Right atrium auricular region (tissue), 2 donors: ENCODE measurements at places on chromosomes 13 and 19. TPM values are rescaled to one million over a fixed set of nuclear protein-coding genes. Genes with fewer than 3 reads are reported as not detected.

The EFNB2 gene
- 15.5 TPM for total RNA-seq

The ZNF714 gene
- total RNA-seq, result 1.4 TPM

The F7 gene
- total RNA-seq, result not detected

The ZNF43 gene
- 5.9 TPM for total RNA-seq

The ZNF846 gene
- total RNA-seq, result 8.0 TPM

The HTR2A gene
- total RNA-seq, result 0.78 TPM

The OR10H4 gene
- total RNA-seq, result not detected

The YJEFN3 gene
- 0.85 TPM for total RNA-seq

The DUS3L gene
- total RNA-seq, result 12.1 TPM

The RAP2A gene
- total RNA-seq, result 13.3 TPM

The RGL3 gene
- 8.4 TPM for total RNA-seq

The C19orf67 gene
- not detected for total RNA-seq

The KLK15 gene
- total RNA-seq, result not detected

The KEAP1 gene
- total RNA-seq, result 52.1 TPM

The ZNF536 gene
- total RNA-seq, result 1.9 TPM

The MCF2L gene
- total RNA-seq, result 17.1 TPM

The MAP3K10 gene
- total RNA-seq, result 12.3 TPM

The SAFB2 gene
- total RNA-seq, result 26.6 TPM

The CRB3 gene
- total RNA-seq, result 0.33 TPM

The GJA3 gene
- total RNA-seq, result 3.2 TPM

The RUBCNL gene
- 1.5 TPM for total RNA-seq

The PLPPR3 gene
- not detected for total RNA-seq

The PPFIA3 gene
- total RNA-seq, result 6.8 TPM

The AMER2 gene
- total RNA-seq, result not detected

The TSHZ3 gene
- 3.9 TPM for total RNA-seq

The ZNF497 gene
- total RNA-seq, result 0.39 TPM

The ZNF837 gene
- total RNA-seq, result 0.70 TPM

The NXNL1 gene
- not detected for total RNA-seq

The VWA8 gene
- total RNA-seq, result 32.8 TPM

The VSIG10L gene
- 1.1 TPM for total RNA-seq

The AP1M1 gene
- total RNA-seq, result 54.8 TPM

The CATSPERD gene
- not detected for total RNA-seq

The MATK gene
- total RNA-seq, result 1.5 TPM

The CYP4F22 gene
- total RNA-seq, result not detected

The ZNF229 gene
- 3.5 TPM for total RNA-seq

The CACNG6 gene
- total RNA-seq, result 0.31 TPM

The KLK4 gene
- not detected for total RNA-seq

The KLF2 gene
- total RNA-seq, result 82.3 TPM

The CGB1 gene
- not detected for total RNA-seq

The CCL25 gene
- total RNA-seq, result not detected

The KIR3DL2 gene
- total RNA-seq, result not detected

The PRTN3 gene
- total RNA-seq, result not detected

The TNFRSF19 gene
- total RNA-seq, result 38.5 TPM

The KIR2DL3 gene
- not detected for total RNA-seq

The LYL1 gene
- 10.2 TPM for total RNA-seq
